ENCODE measurements at places on chromosomes 6 and 20.

DNA sequence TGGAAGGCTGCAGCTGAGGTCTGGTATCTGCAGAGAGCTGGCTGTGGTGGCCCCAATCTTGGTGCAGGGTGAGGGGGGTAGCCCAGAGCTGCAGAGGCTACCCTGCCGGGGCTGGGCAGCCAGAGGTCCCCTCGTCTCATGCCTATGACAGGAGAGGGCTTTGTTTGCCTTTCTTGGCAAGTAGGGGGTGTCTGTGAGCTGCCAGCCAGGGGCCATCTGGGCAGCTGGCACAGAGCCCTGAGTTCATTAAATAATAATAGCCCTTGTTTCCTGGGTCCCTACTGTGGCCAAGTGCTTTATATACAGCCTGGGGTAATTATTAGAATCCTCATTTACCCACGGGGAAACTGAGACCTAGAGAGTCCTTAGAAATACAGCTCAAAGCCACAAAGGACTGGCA lies 66.6 kb downstream of the EZR start:
- DNase-seq = no peak

DNA sequence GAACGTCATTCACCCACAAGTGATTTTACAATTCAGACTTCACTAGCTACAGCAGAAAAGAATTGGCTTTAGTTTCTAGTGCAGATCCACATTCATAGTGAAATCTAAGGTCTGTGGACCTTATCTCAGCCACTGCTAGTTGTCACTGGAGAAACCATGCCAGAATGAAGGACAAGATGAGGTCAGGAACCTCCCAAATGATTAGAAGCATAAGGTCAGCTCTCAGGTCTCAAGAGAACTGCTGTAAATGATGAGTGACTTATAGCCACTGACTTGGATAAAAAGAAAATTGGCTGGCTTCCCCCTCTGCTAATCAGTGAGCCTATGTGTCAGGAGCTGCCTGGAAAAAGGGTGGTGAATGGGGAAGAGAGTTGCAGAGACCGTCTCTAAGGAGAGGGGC lies 265.3 kb upstream of the BMP2 start:
- no peak for DNase-seq

DNA sequence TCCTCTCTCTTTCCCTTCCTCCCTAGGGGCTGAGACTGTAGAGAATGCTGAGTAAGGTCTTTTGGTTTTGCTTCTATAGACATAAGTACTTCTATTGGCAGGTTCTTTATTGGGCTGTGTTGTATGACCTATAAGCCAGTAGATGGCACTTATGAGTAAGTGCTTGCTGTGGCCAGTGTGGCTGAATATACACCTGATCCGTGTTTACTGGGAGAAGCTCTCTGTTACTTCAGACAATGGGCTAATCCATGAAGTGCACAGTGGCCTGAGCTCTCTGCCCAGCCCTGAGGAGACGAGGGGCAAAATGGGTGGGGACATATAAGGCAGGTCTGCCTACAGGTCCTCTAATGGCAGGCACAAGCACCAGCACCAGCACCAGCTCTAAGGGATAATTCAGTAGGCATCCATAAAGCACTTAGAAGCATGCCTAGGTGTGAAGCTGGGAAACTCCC lies 610.3 kb downstream of the RNF144B start:
- peak; percentile 3 for DNase-seq

DNA sequence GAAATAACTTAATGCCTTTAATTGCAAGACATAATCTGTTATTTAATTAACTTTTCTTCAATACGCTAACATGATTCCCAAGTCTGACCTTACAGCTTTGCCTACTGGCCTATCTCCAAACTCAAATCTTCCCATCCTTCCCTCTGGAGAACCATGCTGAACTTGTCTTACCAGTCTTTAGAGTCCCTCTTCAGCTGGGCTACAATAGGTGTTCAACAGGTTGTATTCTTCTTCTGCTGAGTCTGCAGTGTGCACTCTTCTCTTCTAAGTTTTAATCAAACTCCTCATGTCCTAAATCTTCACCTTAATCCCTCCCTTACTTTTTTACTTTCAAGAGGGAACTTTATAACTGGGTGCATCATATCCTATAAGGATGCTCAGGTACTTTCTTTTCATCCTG lies 75.5 kb upstream of the TINAG start:
- no peak for DNase-seq

DNA sequence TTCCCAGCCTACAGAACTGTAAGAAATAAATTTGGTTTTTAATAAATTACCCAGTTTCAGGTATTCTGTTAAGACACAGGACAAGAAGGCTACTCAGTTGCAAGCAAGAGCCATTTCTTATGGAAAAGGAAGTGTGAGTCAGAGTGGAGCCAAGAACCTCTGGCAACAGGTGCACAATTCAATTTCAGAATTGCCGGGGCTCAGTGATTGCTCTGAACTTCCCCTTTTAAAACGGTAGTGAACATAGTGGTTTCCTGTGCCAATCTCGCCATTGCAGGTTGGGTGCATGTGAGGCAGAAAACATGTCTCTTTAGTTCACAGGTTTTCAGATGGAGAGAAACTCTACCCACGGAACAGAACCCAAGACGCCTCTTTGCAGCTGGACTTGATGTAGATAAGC lies 16.4 kb downstream of the PIGT start:
- peak; percentile 77 for DNase-seq

DNA sequence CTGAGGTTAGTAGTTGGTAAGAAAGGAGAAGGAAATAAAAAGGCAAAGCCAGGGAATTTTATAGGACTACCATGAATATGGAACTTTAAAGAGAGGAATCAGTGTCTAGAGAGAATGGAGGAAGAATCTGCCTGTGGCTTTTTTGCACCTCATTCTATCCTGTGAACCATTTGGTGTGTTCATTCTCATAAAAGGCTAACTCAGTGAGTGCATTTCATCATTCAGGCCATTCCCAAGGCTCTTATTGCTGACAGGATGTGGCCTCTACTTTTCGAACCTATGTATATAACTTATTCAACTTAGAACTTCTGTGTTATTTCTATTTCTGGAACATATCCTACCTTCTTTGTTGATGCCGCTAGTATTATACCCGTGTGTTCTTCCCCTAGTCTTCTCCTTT lies 27.1 kb downstream of the HSF2 start:
- no peak for DNase-seq

GRCh38 chr20:7123457-7123856 lies 356.0 kb downstream of the BMP2 start:
- no peak for DNase-seq

GRCh38 chr20:32007787-32008616 lies 2.2 kb upstream of the CCM2L start:
- DNase-seq = no peak

GRCh38 chr6:5712349-5713215 lies 294.1 kb downstream of the NRN1 start:
- DNase-seq = no peak

DNA sequence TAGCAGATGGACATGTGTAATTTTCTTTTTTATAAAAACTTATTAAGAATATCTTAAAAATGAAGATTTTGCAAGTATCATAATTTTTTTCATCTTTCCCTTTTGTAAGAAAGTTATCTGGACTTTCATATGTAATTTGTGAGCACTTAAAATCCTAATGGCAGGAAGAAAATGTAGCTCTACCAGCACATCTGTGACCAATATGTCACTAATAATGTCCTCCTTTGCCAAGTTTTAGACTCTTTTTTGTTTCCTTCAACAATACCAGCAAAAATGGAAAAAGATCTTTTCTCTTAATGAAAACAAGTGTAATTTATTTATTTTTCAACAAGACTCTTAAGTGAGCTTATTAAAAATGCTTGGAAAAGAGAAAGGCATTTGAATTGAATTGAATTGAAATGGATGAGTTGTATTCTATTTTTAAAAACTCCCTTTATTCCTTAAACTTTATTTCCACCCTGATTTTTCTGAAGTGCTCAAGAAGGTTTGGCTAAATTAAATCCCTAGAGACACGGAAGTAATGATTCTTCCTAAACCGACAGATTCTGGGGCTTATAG lies 110.7 kb downstream of the KIF6 start:
- no peak for DNase-seq

DNA sequence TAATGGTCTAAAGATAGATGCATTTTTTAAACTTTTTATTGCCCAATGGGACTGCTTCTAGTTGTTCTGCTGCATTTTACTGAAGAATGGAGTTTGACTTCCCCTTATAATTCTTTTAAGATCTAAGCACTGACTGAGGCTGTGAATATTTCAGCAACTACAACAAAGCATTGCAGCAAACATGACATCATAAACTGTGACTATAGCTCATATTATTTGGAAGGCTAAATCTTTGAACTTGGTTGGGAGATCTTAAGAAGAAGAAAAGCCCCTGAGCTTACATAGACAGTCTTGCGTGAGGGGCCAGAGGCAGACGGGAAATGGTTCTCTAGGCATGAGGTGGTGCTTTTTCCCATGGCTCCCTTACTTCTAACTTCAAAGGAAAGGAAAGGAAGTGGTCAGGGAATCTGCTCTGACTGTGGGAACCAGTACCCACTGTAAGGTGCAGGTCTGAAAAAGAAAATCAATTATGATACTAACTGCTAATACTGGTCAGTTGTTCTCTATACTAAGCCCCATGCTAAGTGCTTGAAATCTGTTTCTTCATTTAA lies 14.8 kb downstream of the HEY2 start:
- DNase-seq = no peak

DNA sequence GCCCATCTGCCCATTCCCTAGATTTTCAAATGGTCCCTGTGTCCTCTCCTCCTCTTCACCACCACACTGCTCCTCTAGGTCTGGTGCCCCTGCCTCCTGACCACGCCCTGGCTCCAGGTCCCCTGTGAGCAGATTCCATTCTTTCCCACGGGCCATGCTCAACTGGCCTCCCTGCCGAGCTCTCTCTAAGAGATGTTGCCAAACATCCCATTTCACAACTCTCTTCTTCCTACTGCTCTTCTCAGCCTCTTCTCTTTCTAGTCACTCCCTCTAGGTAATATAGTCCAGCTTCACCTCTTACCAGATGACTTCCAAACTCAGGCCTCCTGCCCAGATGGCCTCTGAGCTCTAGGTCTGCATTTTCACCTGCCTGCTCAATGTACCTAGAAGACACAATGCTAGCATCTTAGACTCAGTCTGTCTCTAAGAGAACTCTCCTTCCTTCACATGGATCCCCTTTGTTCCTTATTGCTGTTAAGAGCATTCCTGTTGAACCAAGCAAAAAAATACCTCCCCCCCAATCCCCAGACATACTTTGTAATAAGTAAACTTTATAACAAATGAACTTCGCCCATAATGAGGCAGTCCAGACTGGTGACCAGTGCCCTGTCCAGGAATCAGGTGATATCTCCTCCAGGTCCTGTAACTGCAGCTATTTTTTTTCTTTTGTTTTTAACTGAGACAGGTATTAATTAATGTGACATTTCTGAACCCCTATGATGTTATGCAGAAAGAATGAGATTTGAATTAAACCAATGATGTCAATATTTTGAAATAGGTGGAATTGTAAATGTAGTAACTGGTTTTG lies 79.0 kb downstream of the LYRM4 start:
- no peak for DNase-seq

DNA sequence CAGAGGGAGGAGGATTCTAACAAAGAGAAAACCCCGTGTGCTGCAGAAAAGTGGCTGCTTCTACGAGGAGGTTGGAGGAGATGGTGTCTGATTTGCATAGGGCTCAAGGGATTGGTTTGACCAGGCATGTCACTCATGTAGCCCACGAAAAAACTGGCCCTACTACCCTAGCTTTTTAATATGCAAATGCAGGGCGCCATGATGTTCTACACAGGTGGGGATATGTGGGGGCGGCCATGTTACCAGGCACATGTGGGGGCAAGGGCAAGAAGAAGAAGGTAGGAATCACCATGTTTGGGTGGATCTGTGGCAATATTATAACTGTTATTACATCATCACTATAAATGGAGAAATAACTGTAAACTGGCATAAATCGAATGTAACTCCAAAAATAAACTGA lies 9.9 kb downstream of the KIAA1755 start:
- no peak for DNase-seq

- DNase-seq = no peak
Observed at GRCh38 chr20:41570557-41570956, 47.6 kb downstream of the CHD6 start.

DNA sequence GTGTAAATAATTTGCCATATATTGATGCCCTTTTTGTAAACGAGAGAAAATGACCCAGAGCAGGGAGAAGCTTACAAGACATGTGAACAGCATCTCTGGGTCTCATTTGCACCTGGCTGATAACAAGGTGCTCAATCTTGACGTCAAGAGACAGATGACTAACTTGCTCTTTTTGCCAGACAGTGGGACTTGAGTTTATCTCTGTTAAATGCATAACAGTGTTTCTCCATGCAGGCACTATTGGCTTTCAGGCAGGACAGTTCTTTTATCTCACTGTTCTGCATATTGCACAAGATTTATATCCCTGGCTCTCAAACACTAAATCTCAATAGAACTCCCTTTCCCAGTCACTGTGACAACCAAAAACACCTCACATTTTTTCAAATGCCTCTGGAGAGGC lies 56.4 kb downstream of the RFX6 start:
- DNase-seq = no peak

GRCh38 chr6:104126315-104127005 lies 733.3 kb downstream of the HACE1 start:
- DNase-seq = no peak

DNA sequence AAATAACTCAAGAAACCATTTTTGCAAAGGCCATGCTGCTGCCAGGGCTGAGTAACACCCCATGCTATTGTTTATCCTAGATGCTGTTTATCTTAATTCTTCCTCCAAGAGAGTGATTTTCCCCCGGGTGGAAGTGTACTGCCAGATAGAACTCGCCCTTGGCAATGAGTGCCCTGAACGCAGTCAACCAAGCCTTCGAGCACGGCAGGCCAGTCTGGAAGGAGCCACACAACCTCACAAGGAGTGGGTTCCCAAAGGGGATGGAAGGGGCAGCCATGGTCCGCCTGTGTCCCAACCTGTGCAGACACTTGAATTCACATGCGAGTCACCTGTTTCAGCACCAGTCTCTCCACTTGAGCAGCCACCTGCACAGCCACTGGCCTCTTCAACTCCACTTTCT lies 31.9 kb downstream of the PNPLA1 start:
- no peak for DNase-seq

DNA sequence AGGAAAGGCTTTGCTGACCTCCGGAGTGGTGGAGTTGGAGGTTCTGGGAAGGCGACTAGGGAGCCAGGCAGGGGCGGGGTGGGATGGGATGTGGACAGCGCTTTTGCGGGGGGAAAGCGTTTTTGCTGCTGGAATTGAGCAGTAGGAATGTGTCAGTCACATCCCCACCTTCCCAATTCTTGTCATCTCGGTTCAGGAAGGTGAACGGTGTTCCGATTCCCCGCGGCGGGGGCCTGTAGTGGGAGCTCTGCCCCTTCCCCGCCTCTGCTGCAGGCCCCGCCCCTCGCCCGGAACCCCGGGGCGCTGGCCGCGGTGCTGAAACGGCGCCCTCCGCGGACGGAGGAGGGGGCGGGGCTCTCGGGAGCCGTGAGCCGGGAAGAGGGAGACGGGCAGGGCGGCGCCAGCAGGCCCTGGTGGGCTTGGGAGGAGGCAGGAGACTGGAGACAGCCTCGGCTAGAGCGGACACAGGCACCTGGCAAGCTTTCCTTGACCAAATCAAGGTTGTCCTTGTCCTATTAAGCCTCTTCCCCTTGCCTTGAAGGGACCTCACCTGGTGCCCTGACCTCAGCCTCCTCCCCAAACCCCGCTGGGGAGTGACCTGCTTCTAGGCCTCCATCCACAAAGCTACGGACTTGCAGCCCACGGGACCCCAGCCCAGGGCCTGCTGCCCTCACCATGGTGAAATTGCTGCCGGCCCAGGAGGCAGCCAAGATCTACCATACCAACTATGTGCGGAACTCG lies at the start of gene LHFPL5:
TSS of gene LHFPL5 (plus strand) at position 357 of the 741 bp plus-strand sequence. CDS start at position 676, 319 bp downstream.
- DNase-seq = no peak

GRCh38 chr6:12534069-12534853 lies 182.3 kb upstream of the PHACTR1 start:
- DNase-seq = no peak

GRCh38 chr20:23019403-23019802 lies 15.7 kb upstream of the SSTR4 start:
- DNase-seq = no peak
